CD8-positive, alpha-beta memory T cell (primary cell): ENCODE measurements at places on chromosomes 6 and 20. TPM values are rescaled to one million over a fixed set of nuclear protein-coding genes. Genes with fewer than 3 reads are reported as not detected.

The ZSCAN16 gene
- total RNA-seq, result 5.8 TPM

The CNPY3 gene
- total RNA-seq, result 55.8 TPM

The RSPH9 gene
- total RNA-seq, result not detected

The ACTL10 gene
- total RNA-seq, result 3.8 TPM

The KIZ gene
- 9.7 TPM for total RNA-seq

The C4B gene
- total RNA-seq, result 2.2 TPM

The CDH22 gene
- total RNA-seq, result not detected

The TREML1 gene
- not detected for total RNA-seq

The CFAP61 gene
- total RNA-seq, result not detected

The DDX27 gene
- 68.7 TPM for total RNA-seq

The RAET1L gene
- not detected for total RNA-seq

The WFDC2 gene
- total RNA-seq, result not detected

The KHDC1L gene
- 0.37 TPM for total RNA-seq

The TPD52L1 gene
- not detected for total RNA-seq

The CLDN20 gene
- not detected for total RNA-seq

The ZNF133 gene
- total RNA-seq, result 6.1 TPM

The COL21A1 gene
- not detected for total RNA-seq

The LKAAEAR1 gene
- 0.29 TPM for total RNA-seq

The C6orf132 gene
- total RNA-seq, result 0.15 TPM

GRCh38 chr6:56040889-56041301, 165.5 kb upstream of the BMP5 start:
- no peak for DNase-seq

DNA sequence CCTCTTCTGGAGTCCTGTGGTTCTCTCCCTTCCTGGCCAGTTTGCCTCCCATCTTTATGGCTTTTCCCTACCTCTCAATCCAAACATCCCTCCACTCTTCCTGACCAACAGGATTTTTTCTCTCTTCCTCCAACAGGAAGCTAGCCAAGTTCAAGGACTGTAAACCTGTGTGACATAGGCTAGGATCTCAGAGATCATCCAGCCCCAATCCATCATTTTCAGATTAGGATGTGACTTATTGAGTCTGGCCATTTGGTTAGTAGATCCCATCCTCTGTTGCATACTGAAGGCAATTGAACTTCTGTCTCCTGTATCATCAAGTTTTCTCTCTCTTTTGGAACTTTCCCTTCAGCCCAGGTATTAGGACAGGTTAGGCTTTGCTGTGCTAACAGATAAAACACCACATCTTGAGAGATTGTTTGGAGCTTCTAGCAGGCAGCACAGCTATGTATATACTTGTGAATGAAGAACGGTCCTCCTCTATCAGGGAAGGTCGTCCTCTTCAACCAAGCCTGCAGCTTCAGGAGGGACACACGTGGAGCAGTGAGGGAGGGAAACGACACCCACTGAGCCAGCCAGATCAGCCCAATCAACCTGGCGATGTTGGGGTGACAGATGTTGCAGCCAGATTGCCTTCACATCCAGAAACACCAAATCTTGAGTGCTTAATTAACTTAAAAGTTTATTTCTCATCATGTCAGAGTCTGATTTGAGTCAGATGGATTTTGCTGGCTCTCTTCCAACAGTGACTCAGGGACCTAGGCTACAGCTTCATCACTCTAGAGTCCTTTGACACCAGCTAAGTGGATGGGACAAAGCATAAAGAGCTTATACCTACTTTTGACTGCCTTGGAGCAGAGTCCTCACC, 106.8 kb downstream of the GJA10 start:
- DNase-seq, result no peak

- no peak for DNase-seq
Measured at GRCh38 chr6:108360919-108361311, 66.1 kb downstream of the AFG1L start.

- no peak for DNase-seq
Measured at GRCh38 chr20:61879303-61879620, 186.4 kb downstream of the TAF4 start.

GRCh38 chr6:166618866-166619761, 7.9 kb downstream of the RPS6KA2 start:
- DNase-seq, result no peak

- peak; percentile 67 for DNase-seq
Measured at GRCh38 chr20:44215125-44215524, 4.6 kb upstream of the OSER1 start.

GRCh38 chr20:48783533-48784272, 44.1 kb downstream of the PREX1 start:
- DNase-seq, result no peak

DNA sequence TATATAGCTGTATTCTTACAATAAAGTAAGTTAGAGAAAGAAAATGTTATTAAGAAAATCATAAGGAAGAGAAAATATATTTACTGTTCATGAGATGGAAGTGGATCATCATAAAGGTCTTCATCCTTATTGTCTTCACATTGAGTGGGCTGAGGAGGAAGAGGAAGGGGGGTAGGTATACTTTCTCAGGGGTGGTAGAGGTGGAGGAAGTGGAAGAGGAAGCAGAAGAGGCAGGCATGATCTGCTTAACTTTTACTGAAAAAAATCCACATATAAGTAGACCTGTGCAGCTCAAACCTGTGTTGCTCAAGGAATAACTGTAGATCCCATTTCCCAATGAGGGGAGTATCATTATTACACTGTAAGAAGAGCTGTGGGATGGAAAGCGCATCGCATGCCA, 714.2 kb downstream of the KIF16B start:
- DNase-seq, result no peak

- no peak for DNase-seq
Measured at GRCh38 chr20:63490416-63490815, 8.5 kb downstream of the EEF1A2 start.

DNA sequence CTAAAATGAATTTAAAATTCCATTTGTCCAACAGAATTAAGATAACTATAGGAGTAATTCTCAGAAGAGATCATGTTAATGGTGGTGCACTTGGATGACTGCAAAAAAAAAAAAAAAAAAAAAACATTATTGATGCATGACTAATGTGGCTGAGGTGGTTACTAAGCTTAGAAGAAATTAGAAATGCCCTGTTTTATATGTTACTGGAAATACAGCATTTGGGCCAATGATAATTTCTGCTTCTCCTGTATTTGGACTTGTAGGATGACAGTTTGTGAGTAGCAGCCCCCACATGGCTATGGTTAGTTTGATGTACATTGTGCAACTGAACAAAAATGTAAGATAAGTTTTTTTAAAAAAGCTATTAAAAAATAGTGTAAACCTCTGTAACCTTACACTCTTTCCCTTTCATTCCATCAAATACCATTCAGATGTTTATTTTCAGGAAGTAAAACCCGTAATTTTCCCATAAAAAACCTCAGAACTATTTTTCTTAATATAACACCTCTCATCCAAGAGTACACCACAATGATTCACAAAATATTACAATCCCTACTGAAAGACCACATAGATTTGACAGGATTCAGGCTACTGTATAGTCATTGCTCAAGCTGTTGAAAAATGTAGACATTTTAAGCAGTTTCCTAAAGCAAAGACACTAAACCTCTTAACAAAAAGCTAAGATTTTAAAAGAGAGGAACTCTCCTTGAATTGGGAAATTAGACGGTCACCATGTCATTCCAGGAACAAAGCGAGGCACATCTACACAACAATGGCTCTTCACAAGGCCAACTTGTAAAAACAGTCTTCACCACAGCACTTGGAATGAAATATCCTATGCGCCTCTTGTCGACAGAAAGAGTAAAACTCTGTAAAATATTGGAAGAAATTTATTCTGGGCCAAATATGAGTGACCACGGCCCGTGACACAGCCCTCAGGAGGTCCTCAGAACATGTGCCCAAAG, 83.0 kb downstream of the WDR27 start:
- no peak for DNase-seq

DNA sequence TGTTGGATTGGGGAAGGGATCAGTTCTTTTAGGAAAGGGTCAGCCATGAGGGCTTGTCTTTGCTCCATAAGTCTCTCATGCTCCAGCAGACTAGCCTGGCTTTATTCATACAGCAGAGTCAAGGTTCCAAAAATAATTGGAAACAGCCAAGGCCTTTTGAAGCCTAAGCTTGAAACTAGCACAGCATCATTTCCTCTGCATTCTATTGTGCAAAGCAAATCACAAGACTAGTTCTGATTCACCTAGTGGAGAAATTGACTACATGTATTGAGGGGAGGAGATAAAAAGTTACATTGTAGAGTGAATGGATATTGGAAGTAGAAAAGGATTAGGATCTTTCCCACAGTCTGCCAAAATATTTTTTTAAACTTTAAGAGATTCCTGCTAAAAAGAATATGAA, 159.3 kb upstream of the PLCB4 start:
- no peak for DNase-seq

DNA sequence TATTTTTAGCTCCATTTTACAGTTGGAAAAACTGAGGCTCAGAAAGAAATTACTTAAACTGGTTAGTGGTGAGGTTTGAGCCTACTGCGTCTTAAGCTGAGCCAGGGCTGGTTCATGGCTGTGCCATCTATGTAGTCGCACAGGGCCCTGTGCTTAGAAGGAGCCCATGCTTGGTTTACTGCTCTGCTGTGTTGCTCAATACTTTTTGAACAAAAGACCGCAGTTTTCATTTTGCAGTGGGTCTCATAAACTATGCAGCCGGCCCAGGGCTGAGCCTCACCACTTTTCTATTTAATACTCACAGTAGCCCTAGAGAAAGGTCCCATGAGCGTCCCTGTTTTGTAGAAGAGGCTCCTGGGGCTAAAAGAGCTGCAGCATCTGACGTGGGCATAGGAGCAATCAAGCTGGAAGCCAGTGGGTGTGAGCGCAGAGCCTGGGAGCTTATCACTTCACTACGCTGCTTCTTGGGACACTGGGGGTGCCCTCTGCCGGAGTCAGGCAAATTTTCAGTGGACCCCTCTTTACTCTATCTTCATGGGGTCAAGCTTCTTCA, 501 bp downstream of the SIRPB2 start:
- DNase-seq, result no peak

DNA sequence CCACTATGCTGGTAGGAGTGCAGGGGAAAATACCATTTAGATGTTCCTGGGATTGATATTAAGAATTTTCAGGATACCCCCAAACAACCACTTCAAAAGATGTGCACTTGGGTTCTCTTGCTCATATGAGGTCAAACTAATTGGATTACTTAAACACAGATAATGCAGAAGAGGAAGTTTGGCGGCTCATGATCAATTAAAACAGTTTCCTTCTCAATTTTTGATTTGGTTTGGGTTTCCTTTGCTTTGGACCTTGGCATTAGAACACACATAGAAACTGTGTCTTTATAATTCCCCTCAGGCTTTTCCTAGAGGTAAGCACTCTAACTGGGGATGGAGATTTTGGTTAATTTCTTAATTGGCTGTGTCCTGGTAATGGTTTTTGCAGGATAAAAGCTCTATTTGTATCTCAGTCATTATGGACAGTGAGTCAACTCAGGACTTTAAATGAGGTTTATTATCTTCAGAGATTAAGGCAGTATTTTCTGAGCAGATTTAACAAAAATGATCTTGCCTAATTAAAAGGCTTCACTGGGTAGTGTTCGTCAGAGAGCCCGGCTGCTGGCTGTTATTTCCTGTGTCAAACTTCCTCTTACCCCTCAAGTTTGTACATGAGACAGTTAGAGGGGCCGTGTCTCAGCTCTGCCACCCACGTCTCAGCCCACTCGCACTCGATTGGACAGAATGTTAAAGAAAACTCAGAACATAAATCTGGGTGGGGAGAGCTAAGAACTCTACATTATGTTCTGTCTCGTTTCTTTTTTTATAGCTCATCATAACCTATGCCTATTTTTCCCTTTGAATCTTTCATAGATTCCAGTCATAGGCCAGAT, 50.3 kb upstream of the PREP start:
- DNase-seq, result peak; percentile 81

GRCh38 chr6:72999995-73000394, 225.3 kb downstream of the KHDC1L start:
- no peak for DNase-seq

DNA sequence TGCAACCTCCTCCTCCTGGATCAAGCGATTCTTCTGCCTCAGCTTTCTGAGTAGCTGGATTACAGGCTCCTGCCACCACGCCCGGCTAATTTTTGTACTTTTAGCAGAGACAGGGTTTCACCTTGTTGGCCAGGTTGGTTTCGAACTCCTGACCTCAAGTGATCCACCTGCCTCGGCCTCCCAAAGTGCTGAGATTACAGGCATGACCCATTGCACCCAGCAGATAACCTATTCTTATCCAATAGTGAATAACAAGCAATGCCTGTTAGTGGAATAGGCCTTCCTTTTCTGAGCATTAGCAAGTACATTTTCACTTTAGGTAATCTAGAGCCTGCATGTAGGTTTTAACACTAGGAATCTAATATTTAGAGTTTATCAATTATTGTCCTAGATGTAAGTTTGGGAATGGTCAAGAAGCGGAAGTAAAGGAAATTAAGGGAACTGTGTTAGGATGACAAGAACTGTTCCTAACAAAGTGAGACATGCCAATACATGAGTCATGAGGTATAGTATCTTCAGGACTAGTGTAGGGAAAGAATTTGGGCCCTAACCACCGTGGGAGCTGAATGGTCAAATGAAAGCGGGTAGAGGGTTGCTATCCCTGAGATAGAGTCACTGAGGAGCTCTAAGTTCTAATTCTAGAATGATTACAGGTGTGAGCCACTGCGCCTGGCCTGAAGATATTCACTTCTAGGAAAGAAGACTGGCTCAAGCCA, 15.0 kb downstream of the BLTP3A start:
- no peak for DNase-seq

DNA sequence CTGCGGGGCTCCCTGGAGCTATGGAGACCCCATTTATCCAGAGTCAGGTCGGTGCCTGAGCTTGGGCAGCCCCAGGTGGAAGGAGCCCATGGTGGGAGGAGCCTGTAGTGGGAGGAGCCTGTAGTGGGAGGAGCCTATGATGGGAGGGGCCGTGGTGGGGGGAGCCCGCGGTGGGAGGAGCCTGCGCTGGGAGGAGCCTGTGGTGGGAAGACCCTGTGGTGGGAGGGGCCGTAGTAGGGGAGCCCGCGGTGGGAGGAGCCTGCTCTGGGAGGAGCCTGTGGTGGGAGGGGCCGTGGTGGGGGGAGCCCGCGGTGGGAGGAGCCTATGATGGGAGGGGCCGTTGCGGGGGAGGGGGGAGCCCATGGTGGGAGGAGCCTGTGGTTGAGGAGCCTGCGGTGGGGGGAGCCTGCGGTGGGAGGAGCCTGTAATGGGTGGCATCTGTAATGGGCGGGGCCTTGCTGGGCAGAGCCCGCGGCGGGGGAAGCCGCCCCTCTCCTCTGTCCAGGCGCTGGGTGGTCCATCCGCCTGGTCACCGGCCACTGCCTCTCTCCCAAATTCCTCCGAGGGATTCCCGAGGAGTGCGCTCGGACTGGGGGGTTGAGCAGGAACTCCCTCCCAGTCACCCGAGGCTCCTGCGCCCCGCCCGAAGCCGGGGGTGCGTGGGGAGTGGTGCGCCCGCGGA, 567 bp upstream of the FNDC11 start:
- peak; percentile 93 for DNase-seq

DNA sequence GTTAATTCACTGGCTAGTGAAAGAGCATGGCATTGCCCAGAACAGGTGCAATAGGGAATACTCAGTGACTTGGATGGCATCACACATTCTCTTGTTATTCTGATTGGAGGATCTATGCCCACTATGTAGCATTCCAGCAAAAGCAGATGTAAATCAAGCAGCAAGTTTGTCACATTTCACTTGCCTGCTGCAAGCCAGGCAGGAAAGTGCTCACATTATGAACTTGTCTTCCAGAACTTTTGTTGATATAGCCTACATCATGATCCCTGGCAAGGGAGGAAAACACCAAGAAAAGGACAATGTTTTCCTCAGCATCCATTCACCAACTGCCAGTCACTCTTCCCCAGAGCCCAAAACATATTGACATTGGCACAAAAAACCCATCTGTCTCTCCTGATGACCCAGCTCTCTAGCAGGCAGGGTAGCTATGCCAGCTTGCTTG, 77.8 kb downstream of the ARHGAP18 start:
- no peak for DNase-seq
